Amygdala (tissue), 56 donors: ENCODE measurements at places on chromosomes 3 and 15.
A peak's percentile ranks its signal among the peaks of the same experiment; 100 is the strongest.

- DNase-seq = no peak
Observed at GRCh38 chr3:98731720-98732285, 31.3 kb upstream of the ST3GAL6 start.

DNA sequence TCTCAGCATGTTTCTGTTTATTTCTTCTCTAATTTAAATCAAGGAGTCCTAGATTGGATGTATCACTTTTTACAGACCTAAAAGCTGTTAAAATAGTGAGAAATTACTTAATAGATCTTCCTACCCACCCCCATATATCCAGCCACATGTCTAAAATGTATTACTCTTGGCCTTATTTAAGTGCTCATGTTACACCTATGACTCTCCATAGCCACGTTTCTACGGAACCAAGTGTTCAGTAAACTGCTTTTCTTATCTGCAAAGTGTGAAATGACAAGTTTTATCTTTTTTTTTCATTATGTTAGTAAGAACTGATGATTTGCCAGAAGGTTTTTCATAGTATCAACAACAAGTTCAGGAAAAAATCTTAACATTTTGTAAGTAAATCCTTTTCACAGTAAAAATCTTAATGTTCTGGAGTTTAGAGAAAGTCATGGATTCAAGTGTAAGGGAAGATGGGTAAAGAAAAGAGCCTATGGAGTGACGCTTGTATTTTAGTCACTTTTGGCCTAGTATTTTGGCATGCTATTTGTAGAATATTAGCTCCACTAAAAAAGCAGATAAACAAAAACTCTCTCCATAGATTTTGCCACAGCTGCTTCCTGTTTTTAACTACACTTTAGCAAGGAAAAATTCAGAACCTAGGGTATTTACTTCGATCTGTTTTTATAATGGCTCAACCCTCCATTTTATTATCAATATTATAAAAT is 41.2 kb upstream of the IGSF10 start:
- no peak for DNase-seq

DNA sequence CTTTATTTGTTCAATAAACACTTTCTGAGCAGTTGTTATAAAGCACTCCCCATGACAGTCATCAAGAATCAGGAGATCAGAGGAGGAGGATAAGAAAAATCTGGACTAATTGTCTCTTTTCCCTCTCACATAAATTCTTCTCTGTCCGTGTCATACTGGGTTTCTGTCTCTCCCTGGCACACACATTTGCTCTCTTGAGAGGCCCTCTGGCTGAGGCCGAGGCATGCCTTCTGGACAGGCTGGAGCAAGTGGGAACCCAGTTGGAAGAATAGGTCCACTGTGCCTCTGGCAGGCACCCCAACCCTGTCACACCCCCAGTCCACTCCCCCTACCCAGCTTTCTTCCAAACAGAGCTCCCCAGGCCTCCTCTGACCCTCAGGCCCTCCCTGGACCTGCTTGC is 315.8 kb downstream of the UACA start:
- no peak for DNase-seq

DNA sequence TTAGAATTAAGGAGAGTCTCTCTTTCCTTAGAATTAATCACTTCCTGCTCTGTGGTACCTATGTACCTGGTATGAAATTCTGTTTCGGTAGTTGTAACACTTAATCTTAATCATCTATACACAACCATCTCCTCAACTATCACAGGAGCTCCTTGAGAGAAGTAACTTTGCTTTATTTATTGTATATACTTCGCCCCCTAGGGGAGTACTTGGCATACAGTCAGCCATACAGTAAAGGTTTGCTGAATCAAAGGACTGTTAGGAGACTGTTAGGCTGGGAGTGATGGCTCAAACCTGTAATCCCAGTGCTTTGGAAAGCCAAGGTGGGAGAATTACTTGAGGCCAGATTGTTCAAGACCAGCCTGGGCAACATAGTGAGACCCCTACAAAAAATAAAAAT is 44.7 kb downstream of the RORA start:
- no peak for DNase-seq

GRCh38 chr3:157063926-157064325 is 96.0 kb downstream of the CCNL1 start:
- DNase-seq = peak; percentile 24
